ENCODE measurements at places on chromosomes 11 and 22. TPM values are rescaled to one million over a fixed set of nuclear protein-coding genes. Genes with fewer than 3 reads are reported as not detected.

The MUC6 gene
- total RNA-seq = 101 TPM

The P2RY6 gene
- not detected for total RNA-seq

DNA sequence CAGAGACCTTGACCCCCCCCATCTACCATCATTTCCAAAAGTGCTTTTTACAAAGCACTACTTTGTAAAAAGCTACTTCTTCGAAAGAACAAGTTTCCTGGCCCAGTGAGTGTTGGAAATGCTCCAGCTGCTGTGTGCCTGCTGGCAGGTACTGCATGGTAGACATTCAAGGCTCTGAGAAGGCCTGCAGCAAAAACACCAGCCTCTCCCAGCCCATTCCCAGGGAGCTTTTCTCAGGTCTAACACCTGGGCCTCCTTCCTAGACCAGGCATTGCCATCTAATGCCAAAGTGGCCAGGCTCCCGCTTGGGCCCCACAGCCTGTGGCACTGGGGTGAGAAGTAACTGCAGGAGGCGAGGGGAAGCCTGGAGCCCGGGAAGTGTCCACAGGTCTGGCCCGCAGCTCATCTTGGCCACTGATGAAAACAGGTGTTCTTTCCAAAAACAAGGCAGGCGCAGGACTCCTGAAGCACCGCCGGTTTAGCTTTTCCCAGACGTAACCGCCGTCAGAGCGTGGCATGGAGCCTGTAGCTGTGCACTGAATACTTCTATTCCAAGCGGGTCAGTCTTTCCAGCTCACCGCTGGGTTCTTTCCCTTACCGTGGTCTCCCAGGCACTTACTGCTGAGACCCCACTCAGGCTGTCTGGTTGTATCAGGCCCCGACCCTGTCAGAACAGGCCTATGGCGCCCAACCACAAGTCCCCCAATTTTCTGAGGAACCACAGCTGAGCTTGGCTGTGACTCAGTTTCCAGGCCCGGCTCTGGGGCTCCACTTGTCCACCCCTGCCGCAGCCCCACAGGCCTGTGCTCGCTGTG, 1.2 kb upstream of the TCIRG1 start:
- peak; percentile 80 for DNase-seq

DNA sequence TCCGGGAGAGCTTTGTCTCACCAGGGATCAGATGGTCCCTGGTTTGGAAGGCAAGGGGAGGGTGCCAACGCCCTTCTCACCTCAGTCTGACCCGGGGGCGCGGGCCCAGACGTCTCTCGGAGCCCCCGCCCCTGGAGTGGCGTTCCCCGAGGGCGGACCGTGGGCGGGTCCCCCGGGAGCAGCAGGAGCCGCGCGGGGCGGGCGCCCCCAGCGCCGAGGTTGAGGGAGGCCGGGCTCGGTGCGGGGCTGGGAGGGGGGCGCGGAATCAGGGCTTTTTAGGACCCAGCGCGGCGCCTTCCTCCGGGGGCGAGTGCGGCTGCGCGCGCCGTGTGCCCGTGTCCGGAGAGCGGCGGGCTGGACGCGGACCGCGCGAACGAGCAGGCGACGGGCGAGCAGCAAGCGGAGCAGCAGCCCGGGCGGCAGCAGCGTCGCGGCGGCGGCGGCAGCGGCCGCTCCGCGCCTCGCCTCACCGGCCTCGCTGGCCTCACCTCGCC, at the start of gene KCNC1:
Gene KCNC1 (plus strand): TSS at position 364 of the 494 bp plus-strand sequence. CDS start 1,222 bp downstream, outside the sequence.
- peak; percentile 60 for DNase-seq

The ZBTB16 gene
- 96.5 TPM for total RNA-seq

The SHANK2 gene
- total RNA-seq = 94.9 TPM

The SESN3 gene
- 9.6 TPM for total RNA-seq

Data from body of pancreas (tissue), 4 donors.